NT2/D1 (cell line): ENCODE measurements at places on chromosomes 1 and 21.

- no peak for DNase-seq
Measured at GRCh38 chr1:197733324-197733723, 42.0 kb downstream of the DENND1B start.

DNA sequence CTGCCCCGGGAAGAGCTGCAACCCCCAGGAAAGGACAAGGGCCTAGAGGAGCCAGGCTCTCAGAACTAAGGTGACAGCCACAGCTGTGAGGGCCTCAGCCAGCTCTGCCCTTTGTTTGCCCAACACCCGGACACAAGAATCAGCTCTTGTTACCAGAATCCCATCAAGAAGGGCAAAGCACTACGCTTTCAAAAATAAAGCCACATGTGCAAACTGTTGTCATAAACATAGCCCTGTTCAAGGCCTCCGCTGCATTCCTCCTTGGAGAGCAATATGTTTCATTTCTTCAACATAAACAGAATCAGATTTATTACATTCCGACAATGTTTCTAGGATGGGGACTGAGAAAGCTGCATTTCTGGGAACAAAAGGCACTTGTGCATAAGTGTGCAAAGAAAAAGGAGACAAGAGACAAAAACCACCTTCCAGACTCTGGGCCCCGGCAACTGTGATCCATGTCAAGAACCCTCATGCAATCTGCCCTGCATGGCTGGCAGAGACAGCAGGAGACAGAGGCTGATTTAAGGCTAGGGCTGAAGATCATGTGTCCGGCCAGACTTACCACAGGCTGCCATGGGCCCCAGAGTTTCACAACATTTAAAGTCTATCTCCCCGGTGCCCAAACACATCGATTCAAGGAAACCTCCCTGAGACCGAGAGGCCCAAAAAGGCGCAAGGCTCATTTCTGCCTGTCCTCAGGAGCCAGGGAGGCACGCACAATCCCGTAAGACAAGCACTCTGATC is 71.0 kb downstream of the SSBP3 start:
- DNase-seq = no peak

DNA sequence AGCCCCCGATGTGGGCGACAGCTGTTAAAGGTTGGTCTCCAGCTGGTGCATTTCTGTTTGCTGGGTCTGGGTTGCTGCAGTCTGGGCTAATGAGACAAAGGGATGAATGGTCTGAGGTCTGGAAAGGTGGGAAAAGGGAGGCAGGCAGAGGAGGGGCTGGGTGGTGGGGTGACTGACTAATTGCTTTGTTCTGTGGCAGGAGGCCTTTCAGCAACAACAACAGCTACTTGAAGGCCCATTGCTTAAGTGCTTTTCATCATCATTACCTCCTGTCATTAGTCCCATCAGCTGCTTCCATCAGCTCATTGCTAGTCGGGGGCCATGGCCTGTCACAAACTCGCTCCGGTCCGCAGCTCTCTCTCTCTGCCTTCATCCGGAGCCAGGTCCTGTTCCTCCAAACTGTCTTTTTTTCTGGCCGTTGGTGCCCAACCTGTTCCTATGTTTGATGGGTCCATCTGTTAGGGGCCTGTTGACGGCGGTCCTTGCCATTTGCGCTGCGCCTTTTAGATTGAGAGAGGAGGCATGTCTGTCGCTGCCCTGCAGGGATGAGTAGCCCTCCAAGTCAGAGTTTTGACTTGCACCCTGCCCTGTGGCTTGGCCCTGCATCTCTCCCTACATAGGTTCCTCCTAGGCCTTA is 105.6 kb upstream of the PLXNA2 start:
- peak; percentile 78 for DNase-seq

DNA sequence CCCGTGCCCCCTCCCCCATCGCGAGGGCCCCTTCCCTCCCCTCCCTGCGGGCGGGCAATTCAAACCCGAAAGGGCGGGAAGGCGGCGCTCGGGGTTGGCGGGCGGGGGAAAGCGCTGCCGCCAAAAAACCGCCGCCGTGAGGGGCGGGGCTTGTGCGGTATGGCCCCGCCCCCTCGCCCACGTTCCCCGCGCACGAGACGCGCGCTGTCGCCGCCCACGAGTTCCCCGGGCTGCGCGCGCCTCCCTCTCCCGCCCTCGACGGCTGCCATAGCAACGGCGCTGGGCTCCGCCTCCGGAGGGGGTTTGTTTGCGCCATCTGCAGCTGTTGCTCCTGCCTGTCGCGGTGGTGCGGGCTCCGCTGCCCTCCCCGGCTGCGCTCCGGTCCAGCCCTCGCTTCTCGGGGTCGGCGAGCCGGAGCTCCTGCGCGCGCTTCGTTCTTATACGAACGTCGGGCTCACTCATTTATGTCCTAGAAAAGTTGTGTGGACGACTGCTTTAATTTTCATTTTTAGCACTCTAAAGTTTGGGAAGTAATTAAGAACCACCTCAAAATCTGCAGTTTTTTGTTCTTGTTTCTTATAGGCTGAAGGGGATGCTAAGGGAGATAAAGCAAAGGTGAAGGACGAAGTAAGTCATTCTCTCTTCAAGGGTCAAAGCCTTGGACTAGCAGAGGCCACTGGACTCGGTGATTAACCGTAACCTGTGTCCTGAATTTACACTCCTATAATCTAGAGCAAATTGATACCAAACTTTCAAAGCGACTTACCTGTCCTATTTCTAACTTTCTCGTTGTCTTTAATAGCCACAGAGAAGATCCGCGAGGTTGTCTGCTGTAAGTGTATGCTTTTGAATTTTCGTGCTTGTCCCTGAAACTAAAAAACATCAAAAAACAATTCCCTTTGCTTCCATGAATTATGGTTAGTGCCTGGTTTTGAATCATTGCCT is 933 bp downstream of the HMGN2 start:
- peak; percentile 86 for DNase-seq

DNA sequence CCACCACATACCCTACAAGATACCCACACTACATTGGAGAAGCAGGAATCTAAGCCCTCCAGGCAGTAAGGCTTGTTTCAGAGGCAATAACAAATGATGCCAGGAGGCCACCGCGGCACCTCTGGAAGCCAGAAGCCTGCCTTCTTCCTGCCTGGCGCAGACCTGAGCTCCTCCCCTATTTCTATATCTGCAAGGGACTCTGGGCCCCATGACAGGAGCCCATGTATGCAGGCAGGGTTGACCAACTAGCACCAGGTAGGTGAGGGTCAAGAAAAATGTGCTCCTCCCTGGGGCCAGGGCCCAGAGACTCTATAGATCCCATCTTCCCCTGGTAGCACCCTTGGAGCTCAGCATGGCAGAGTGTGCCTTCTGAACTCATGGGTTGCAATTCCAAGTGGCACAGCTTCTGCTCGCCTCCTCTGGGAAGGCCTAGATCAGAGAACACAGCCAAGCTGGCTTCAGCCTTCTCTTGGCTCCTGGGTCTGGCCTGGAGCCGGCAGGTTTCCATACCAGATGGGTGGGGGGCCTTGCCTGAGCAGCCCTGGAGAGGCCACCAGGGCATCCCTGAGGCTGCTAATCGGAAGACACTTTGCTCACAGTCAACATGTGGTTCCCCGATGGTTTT is 85.1 kb downstream of the STUM start:
- no peak for DNase-seq

- DNase-seq = no peak
Measured at GRCh38 chr1:8370905-8371315, 53.0 kb downstream of the SLC45A1 start.

- DNase-seq = no peak
Measured at GRCh38 chr1:229059671-229060539, 211.0 kb upstream of the RAB4A start.

DNA sequence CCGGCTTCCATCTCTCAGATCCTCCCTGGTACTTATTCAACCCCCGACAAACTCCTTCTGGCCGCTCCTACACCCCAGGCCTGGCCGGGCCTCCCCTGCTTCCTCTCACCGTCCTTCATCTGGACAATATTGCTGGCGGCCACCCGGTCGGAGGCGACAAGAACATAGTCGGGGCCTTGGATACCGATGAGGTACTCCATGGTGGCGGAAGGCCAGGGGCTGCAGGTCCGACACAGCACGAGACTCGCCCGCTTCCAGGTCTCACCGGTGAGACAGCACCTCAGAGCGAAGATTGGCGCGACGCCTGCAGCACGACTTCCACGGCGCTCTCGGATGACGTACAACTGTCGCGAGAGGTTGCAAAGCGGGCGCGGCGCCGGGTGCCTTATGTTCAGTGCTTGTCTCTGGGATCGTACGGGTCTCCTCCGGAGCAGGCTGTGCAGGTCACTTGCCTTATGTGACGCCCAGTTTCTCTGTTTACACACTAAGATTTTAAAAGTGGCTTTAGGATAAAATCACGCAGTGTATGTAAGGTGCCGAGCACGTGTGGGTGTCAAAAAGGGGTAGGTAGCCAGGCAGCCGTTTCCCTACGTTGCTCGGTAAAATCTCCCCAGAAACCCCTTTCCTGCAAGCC is at the start of gene PSMB2:
Gene PSMB2, minus strand, starts transcription at position 294 of the 634 bp plus-strand sequence. Its CDS starts 94 bp downstream, at position 200.
- peak; percentile 99 for DNase-seq
